ENCODE measurements at places on chromosomes 5 and 9.

DNA sequence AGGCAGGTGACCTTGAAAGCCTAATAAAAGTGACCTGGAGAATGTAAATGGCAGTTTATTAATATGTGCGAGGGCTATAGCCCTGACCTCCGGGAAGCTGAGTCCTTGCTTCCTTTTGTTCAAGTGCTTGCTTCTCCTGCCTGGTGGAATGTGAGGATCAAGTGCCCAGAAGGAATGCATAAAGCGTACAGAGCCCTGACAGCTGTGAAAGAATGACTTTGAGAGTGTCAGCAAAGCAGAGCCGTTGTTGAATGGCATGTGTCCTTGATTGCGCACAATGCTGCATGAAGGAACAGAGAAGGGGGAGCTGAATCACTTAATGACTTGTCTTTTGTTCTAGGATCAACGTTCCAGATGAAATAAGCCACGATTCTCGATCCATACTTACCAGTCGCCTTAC is 133.0 kb downstream of the SLF1 start:
- DNase-seq, result no peak

- DNase-seq, result no peak
These were observed 97.1 kb upstream of the IFNE start for GRCh38 chr9:21579247-21579671.

DNA sequence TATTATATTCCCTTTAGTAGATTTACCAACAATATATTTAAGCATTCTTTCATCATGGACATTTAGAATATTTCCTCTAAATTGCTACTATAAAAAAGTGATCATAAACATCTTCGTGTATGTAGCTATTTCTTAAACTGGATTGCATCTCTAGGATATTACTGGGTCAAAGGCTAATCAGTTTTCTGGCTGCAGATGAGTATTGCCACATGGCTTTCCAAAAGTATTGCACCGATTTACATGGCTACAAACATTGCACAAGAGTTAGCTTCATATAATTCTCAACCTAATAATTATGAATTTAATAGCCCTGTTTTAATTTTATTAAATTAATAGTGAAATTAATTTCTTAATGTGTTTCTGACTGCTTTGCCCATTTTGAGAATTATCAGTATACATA is 183.4 kb downstream of the DMRT2 start:
- DNase-seq, result no peak

DNA sequence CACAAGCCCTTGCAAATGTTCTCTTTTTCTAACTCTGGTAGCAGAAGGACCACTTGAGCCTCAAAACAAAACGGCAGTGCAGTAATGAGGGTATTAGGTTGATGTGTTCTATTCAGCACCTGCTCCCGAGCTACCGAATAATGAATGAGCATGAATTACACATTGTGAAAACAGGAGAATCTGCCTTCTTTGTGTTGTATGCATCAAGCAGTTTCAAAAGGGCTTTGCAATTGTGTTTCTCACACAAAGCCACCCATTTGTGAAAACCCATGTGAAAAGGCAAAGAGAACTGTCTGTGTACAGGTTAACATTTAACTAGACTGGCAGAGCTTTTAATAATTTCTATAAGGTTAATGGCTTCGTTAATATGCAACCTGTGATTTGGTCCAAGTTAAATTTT is 97.8 kb downstream of the STK32A start:
- no peak for DNase-seq
